ENCODE measurements at places on chromosomes 4 and X. TPM values are rescaled to one million over a fixed set of nuclear protein-coding genes. Genes with fewer than 3 reads are reported as not detected.

DNA sequence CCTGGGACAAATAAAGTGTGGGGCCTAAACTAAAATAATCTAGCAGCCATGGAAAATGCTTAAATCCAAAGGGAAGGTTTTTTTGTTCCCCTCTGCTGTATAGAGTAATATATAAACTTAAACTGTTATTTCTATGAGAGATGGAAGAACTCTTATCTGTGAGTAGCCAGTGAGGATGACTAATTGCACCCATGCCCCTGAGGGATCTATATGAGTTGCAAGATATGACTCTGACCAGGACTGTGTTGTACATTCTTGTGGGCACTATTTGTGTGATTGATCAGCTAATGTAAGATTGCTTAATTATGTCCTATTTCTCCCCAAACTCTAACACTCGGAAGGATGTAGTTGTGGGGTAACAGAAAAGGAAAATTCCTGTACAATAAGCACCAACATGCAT is 35.2 kb upstream of the AMBN start:
- no peak for DNase-seq

KIAA1210 gene
- total RNA-seq: not detected

GRCh38 chrX:135505351-135505750 is 15.1 kb upstream of the INTS6L start:
- no peak for DNase-seq

MAGEA2B gene
- total RNA-seq: not detected

RAB41 gene
- total RNA-seq: not detected

DNA sequence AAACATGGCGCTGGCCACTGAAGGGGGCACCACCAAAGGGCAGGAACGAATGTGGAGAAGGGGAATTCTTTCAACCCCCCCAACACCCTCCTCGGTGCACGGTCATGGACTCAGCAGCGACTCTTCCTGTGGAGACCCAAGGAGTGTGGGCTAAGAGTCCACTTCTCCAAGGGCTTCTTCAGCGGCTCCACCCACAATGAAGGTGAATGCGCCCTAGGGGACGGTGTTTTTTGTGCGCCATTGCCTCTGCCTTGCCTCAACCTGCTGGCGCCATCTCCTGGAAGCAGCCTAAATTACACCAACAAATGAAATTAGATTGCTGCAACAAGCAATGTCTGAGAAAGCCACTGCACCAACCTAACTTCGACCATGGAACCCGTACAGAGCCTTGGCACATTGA is 169.2 kb upstream of the MAGEB18 start:
- DNase-seq: no peak

FAM9B gene
- not detected for total RNA-seq

APBB2 gene
- 18.7 TPM for total RNA-seq

RHOXF2B gene
- total RNA-seq: not detected

NPFFR2 gene
- not detected for total RNA-seq

GRCh38 chr4:1318046-1318375 is 28.3 kb downstream of the MAEA start:
- no peak for DNase-seq

TTC29 gene
- not detected for total RNA-seq
